ENCODE measurements at places on chromosomes 7 and 10.
A peak's percentile ranks its signal among the peaks of the same experiment; 100 is the strongest.

DNA sequence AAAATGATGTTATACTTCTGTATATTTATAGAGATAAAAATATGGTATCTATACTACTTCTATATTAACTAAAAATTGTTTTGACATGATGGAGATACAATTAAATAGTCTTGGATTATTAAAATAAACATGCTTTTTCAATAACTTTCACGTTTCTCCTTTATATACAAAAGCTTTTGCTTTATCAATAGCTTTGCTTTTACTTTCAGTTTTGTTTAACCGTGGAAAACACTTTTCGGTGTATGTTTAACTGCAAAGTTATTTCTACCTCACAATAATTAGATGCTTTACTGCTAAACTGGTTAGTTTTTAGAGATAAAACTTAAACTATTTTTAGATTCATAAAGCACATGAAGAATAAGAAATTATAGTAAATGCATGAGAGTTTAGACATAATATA, 432.1 kb upstream of the PCDH15 start:
- DNase-seq, result no peak

- DNase-seq, result peak; percentile 59
Measured at GRCh38 chr7:126608339-126608776, 644.4 kb downstream of the GRM8 start.

- DNase-seq, result no peak
Measured at GRCh38 chr7:14720785-14721184, 181.8 kb downstream of the DGKB start.

DNA sequence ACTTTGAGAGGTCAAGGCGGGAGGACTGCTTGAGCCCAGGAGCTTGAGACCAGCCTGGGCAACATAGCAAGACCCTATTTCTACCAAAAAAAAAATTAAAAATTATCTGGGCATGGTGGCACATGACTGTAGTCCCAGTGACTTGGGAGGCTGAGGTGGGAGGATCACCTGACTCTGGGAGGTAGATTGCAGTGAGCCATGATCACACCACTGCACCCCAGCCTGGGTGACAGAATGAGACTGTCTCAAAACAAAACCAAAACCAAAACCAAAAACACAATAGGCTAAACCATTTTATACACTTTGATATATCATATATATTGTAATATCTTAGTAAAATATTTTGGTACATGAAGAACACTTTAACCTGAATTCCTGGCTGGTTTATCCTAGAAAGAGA, 101.6 kb downstream of the RAPGEF5 start:
- no peak for DNase-seq

- no peak for DNase-seq
Measured at GRCh38 chr10:4138146-4138721, 353.2 kb upstream of the KLF6 start.

- no peak for DNase-seq
Measured at GRCh38 chr10:80380185-80380584, 23.6 kb downstream of the DYDC2 start.

DNA sequence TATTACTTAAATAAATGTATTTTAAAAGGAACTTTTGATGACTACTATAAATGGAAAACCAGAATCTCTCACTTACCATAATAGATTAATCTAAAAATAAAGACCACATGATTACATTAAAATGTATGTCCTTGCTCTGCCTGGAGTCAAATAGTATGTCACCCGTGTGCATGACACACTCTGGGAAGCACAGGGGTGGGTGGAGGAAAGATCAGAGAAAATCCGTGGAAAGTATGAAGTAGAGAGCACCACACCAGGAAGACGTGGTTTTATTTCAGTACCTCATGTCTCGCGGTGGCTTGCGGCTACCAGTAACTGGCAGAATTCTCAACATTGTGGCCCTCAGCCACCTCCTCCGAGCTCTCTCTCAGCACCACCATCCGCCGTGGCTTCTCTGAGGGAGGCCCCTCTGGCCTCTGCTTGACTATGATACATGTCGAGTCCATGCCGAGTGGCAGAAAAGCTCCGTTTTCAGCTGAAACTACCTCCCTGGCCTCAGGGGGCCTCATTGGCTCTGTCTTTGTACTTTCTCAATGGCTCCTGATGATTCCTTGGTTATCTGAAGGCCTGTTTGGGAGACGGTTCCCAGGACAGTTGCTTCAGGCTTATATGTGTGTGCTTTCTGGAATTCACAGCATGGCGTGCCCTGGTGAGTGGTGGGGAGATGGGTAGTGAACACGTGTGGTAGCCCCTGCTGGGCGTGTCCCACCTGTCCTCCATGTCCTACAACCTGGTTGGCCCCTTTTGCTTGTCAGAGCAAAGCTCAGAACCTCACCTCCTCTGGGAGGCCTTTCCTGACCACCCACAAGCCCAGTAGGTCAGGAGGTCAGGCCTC, 49.8 kb downstream of the LHPP start:
- DNase-seq, result peak; percentile 1

- peak; percentile 67 for DNase-seq
Measured at GRCh38 chr7:136114966-136115762, 138.0 kb upstream of the MTPN start.

GRCh38 chr10:103592186-103593021, 98.9 kb downstream of the NEURL1 start:
- peak; percentile 80 for DNase-seq

GRCh38 chr7:55072251-55072650, 53.4 kb downstream of the EGFR start:
- no peak for DNase-seq

- no peak for DNase-seq
Measured at GRCh38 chr7:91913612-91914011, 27.1 kb upstream of the AKAP9 start.

DNA sequence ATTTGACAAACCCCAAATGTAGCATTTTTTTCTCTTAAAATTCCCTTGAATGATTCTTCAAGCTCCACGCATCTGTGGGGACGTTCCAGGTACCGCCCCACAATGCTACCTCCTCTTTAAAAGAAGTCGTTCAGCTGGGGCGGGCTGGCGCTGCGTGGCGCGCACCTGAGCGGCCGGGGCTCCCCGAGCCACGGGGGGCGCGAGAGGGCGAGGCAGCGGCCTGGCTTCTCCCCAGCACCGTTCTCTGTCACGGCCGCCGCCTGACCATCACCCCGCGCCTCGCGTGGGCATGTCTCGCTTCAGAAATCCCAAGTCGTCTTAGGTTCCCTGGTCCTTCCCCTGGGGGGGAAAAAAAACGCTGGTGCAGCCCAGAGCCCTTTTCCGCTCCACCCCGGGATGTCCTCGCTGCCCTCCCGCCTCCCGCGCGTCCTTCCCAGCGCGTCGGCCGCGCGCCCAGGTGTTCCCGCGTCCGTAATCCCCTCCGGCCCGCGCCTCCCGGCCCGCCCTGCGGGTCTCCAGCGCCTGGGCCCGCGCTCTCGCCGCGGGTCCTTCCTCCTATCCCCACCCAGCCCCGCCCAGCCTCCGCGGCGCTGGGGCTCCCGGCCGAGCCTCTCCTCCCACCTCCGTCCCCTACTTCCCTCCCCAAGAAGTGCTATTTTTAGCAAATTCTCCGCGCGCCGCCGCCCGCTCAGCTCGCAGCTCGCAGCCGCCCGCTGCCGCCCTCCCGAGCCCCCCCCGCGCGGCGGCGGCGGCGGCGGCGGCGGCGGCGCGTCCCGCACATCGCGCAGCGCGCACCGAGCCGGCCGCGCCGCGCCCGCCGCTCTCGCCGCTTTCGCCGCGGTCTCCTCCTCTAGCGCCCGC, 58.7 kb upstream of the PRPS1L1 start:
- peak; percentile 80 for DNase-seq

DNA sequence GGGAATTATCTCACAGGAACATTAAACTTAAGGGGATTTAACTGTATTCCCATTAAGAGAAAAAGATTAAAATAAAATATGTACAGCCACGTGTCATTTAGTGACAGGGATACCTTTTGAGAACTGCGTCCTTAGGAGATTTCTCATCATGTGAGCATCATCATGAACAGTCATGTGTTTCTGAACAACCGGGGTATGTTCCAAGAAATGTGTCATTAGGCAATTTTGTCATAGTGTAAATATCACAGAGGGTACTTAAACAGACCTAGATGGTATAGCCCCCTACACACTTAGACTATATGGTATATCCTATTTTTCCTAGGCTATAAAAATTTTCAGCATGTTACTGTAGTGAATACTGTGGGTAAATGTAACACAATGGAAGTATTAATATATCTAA, 840.3 kb downstream of the CNTNAP2 start:
- DNase-seq, result no peak

DNA sequence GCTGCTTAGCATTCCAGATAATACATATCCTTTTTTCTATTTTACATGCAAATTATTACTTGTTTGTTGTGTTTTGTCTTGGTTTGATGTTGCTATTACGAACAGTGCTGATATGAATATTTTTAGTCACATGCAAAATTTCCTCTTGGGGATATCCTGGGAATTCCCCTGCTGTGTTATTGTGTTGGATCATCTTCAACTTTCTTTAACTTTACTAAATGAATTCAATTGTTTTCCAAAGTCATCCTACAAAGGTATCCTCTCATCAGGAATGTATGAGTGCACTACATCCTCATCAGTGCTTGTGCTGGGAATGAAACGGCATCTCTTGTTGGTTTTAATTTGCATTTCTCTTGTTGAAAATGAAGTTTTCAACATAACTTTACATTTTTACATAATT, 87.1 kb downstream of the AASS start:
- no peak for DNase-seq

GRCh38 chr7:45100761-45101480, 10.6 kb downstream of the TBRG4 start:
- no peak for DNase-seq

- no peak for DNase-seq
Measured at GRCh38 chr7:159154243-159154642, 9.6 kb upstream of the VIPR2 start.

GRCh38 chr10:52525761-52526160, 211.7 kb downstream of the DKK1 start:
- no peak for DNase-seq

DNA sequence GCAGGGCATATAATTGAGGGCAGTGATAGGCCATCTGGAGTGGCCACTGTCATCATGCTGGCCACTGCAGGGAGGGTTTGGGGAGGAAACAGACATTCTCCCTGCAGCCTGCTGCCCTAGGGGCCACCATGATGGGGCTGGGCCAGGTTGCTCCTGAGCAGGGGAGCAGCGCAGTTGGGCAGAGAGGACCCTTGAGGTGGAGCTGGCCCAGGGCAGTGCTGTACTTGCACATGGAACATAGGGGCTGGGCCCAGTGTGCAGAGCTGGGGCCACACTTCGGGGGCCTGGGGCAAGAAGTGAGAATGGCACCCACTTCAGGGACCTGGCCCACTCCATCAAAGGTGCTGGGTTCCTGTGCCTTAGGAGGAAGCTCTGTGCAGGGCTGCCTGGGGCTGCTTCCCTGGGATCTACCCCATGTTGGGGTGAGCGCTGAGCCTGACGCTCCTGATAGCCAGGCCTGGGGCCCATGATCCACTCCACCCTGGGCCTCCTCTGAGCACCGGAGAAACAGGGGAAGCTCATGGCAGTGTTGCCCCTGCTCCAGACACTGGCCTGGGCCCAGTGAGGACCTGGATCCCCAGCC, 21.3 kb upstream of the NUB1 start:
- no peak for DNase-seq

GRCh38 chr10:80260295-80261243, 28.9 kb downstream of the MAT1A start:
- peak; percentile 63 for DNase-seq

GRCh38 chr10:97081621-97082235, 104.0 kb downstream of the SLIT1 start:
- DNase-seq, result peak; percentile 91

- DNase-seq, result peak; percentile 60
Measured at GRCh38 chr10:72088889-72089575, 681 bp upstream of the SPOCK2 start.

- DNase-seq, result no peak
Measured at GRCh38 chr10:28631896-28632583, 45.3 kb upstream of the BAMBI start.

- no peak for DNase-seq
Measured at GRCh38 chr10:13942035-13942434, 355.3 kb downstream of the PRPF18 start.

- no peak for DNase-seq
Measured at GRCh38 chr10:64444564-64444963, 923.4 kb downstream of the REEP3 start.

DNA sequence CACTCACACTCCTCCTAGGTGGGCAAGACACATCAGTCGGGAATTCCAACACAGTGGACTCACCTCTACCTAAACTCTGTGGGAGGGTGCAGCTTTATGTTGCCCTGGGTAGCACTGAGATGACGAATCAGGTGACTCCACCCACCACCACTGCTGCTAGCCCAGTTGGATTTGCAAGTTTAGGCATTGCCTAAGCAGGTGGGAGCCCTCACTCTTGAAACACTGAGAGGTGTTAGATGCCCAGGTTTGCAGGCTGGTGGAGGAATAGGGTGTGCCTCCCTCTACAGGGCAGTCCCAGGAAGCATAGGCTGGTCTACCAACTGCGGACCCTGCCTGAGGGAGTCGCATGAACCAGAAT, 708.9 kb downstream of the POM121L12 start:
- no peak for DNase-seq

- no peak for DNase-seq
Measured at GRCh38 chr10:43013065-43013464, 63.8 kb upstream of the RET start.

DNA sequence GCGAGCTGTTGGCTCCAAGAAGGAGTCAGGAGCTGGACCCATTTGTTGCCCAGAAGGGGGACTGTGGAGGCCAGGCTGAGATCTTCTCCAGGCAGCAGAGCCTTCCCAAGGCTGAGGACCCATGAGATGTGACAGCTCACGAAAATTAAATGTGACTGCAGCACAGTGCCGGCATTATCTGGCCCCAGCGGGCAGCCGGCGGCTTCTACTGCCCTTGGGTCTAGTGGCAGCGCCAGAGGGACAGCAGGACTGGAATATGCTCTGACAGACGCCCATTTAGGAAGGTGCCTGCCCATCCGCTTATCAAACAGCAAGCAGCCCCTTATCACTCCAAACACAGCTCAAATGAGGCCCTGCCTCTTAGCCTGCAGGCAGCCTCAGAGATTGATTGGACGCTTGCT, 122.9 kb upstream of the LYZL2 start:
- DNase-seq, result no peak

DNA sequence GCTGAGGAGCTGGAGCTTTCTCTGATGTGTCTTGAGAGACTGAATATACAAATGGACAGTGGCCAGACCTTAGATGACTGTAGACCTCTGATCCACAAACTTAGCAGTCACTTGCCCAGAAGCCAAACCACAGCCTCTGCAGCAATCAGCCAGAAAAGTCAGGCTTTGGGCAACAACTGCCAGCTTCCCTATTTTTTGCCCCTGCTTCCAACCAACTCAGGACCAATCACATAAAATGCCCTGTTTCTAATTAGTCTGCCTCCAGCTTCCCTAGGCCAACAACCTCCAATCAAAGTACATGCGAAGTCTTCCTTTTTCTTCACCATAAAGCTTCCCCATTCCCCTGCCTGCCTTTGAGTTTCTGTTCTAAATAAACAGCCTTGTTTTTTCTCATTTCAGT, 37.8 kb upstream of the CACUL1 start:
- no peak for DNase-seq

GRCh38 chr7:48497521-48497920, 326.3 kb downstream of the ABCA13 start:
- DNase-seq, result no peak

- DNase-seq, result peak; percentile 89
Measured at GRCh38 chr10:123147635-123148413, at the start of gene HMX2. Gene HMX2, plus strand, starts transcription at chr10:123148136. Its CDS starts 243 bp downstream, at chr10:123148379.

All from neural progenitor cell (in vitro differentiated cells).